ENCODE measurements at places on chromosomes 16 and 17. TPM values are rescaled to one million over a fixed set of nuclear protein-coding genes. Genes with fewer than 3 reads are reported as not detected.

- no peaks in the 10 kb centered on the region for H3K27me3 ChIP-seq
- no peak overlapping the region for H3K27ac ChIP-seq
- no peaks in the 10 kb centered on the region for H3K36me3 ChIP-seq
- no peak overlapping the region for H3K4me3 ChIP-seq
- DNase-seq, result no peak
Observed at GRCh38 chr16:48632137-48632774, 22.3 kb upstream of the N4BP1 start.

- no peaks in the 10 kb centered on the region for H3K4me1 ChIP-seq
- peaks cover 85% of the 10 kb centered on the region for H3K36me3 ChIP-seq
- H3K27me3 ChIP-seq, result no peaks in the 10 kb centered on the region
- no peak overlapping the region for H3K4me3 ChIP-seq
Observed at GRCh38 chr16:50102051-50102746, 36.4 kb downstream of the HEATR3 start.

- H3K36me3 ChIP-seq, result peaks cover 25% of the 10 kb centered on the region
- peak within 1 kb of the TSS; percentile 98 for H3K27ac ChIP-seq
- no peaks in the 10 kb centered on the region for H3K27me3 ChIP-seq
- peak within 1 kb of the TSS; percentile 79 for H3K4me3 ChIP-seq
- peak; percentile 94 for DNase-seq
- peaks cover 29% of the 10 kb centered on the region for H3K4me1 ChIP-seq
Observed at GRCh38 chr16:25257470-25257955, at the start of gene ZKSCAN2. TSS of gene ZKSCAN2 (minus strand) at chr16:25257845. CDS start at chr16:25257127, 718 bp downstream.

GRCh38 chr16:87575027-87575804, 27.1 kb upstream of the JPH3 start:
- no peak overlapping the region for H3K27ac ChIP-seq
- peaks cover 18% of the 10 kb centered on the region for H3K4me1 ChIP-seq
- H3K27me3 ChIP-seq, result peaks cover 9% of the 10 kb centered on the region

Gene CENPX
- total RNA-seq, result 43.8 TPM

- DNase-seq, result no peak
- H3K4me1 ChIP-seq, result no peaks in the 10 kb centered on the region
- H3K27ac ChIP-seq, result no peak overlapping the region
- no peak overlapping the region for H3K4me3 ChIP-seq
Observed at GRCh38 chr16:49019831-49020230, 261.8 kb downstream of the CBLN1 start.

Gene C16orf54
- total RNA-seq, result 11.2 TPM

Gene ETV4
- 2.2 TPM for total RNA-seq

Gene MFSD6L
- 0.95 TPM for total RNA-seq

GRCh38 chr16:57611181-57611580, 17.2 kb upstream of the ADGRG1 start:
- no peak overlapping the region for H3K27ac ChIP-seq
- H3K27me3 ChIP-seq, result no peaks in the 10 kb centered on the region
- no peak overlapping the region for H3K4me3 ChIP-seq
- H3K36me3 ChIP-seq, result no peaks in the 10 kb centered on the region
- DNase-seq, result no peak
- peaks cover 14% of the 10 kb centered on the region for H3K4me1 ChIP-seq

Gene CHD3
- total RNA-seq, result 77.9 TPM

DNA sequence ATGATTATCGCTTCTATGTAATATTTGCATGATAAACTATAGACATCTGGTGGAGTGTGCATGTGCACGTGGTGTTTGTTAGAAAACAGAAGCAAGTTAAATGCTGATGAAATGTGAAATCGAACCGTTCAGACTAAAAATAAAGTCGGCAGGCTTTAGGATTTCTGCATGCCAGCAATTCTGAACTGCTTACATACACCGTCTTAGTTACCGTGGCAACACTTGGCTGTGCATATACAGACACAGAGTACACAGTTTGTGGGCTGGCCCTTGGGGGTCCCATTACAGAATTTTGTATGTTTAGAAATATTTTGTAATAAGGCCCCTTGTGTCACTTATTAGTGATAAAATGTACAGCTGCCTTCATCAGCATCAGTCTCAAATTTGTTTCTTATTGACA, 605.5 kb downstream of the RBFOX1 start:
- H3K27me3 ChIP-seq, result no peaks in the 10 kb centered on the region
- H3K27ac ChIP-seq, result no peak overlapping the region
- H3K4me3 ChIP-seq, result no peak overlapping the region
- no peaks in the 10 kb centered on the region for H3K4me1 ChIP-seq
- no peak for DNase-seq
- no peaks in the 10 kb centered on the region for H3K36me3 ChIP-seq

GRCh38 chr17:35844547-35844946, 24.1 kb downstream of the HEATR9 start:
- no peak overlapping the region for H3K4me3 ChIP-seq
- no peaks in the 10 kb centered on the region for H3K27me3 ChIP-seq
- no peak for DNase-seq
- no peak overlapping the region for H3K27ac ChIP-seq
- H3K36me3 ChIP-seq, result peaks cover 99% of the 10 kb centered on the region
